Stimulated activated CD4-positive, alpha-beta T cell treated with anti-CD3 and anti-CD28 coated beads, Interleukin-1b, Interleukin-23, amount 100 ng/mL, for 1 hour (primary cell): ENCODE measurements at places on chromosomes 3 and 15.

- no peak for DNase-seq
Measured at GRCh38 chr3:146222204-146223046, 28.5 kb downstream of the PLSCR4 start.

- DNase-seq, result no peak
Measured at GRCh38 chr3:190227064-190227463, 95.2 kb downstream of the CLDN1 start.

- DNase-seq, result no peak
Measured at GRCh38 chr3:58434990-58435389, 1.4 kb upstream of the PDHB start.

- DNase-seq, result no peak
Measured at GRCh38 chr3:57126244-57126643, 38.9 kb downstream of the IL17RD start.

- no peak for DNase-seq
Measured at GRCh38 chr3:57011022-57011421, 49.4 kb upstream of the SPATA12 start.

DNA sequence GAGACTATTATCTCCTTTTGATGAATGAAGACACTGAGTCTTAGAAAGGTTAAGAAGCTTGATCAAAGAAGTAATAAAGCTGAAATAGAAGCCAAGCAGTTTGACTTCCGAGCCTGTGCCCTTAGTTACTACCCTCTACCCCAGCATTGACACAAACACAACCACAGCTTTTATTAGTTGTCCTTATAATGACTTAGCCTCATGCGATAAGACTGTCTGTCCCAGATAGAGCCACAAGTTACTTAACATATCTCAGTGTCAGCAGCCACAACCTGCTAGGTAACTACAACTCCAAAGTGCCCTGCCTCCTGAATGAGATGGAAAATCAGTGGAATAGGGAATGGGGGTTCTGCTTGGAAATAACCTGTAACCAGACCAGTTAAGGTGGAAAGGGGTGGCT lies 781.6 kb upstream of the CFAP20DC start:
- no peak for DNase-seq

DNA sequence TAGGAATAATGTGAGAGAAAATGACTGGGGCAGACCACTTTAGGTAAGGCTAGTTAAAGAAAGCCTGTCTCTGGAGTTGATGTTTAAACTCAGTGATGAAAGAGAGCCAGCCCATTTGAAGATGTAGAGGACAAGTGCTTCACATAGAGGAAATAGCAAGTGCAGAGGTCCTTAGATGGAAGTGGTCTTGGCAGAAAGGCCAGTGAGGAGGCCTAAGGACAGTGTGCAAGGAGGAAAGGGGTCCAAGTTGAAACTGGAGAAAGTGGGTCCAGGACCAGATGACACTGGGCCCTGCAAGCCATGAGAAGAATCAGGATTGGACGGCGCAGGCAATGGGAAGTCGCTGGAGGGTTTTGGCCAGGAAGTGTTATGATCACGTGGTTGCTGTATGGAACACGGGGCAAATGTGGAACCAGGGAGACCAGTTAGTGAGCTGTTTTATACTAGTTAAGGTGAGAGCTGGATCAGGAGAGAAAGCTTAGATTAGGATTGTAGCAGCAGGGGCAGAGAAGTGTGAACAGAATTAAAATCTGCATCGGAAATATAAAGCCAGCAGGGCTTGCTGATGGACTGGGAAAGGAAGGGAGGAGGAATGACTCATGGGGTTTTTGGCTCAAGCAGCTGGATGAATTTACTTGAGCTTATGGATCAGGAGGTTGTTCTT lies 48.0 kb upstream of the SCAANT1 start:
- no peak for DNase-seq

DNA sequence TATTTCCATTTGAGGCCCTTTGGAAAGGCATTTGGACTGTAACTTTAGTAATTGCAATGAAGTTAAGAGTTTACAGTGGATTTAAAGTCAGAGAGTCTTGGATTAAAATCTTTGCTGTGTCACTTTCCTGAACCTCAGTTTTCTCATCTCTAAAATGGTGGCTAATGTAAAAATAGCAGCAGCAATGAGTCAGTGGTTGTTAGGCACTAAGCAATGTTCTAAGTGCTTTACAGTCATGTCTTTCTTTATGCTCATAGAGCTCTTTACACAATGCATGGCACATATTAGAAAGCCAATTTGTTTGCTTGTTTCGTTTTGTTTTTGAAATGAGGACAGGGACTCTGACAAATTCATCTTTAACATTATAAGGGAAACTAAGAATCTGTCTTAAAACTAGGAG lies 222.7 kb upstream of the DNAJC19 start:
- DNase-seq, result no peak

DNA sequence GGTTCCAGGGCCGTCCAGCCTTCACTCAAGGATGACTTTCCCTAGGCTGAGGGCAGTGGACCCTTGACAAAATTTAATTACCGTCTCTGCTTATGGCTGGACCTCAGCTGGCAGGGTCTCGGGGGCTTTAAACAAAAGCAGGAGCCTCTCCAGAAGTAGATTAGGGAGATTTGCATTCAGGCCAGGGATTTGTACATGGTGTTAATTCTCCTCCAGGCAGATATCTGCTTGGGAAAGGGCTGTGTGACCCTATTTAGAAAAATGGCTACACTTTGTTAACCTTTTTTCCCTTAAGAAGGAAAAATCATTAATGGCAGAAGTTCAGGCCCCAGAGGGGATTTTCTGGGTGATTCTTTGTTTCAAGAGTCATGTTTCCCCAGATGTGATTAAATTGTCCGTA lies 329.1 kb upstream of the C2CD4B start:
- DNase-seq, result no peak

- no peak for DNase-seq
Measured at GRCh38 chr15:66764072-66764786, 62.2 kb downstream of the SMAD6 start.
